ENCODE measurements at places on chromosomes 2 and 18.

DNA sequence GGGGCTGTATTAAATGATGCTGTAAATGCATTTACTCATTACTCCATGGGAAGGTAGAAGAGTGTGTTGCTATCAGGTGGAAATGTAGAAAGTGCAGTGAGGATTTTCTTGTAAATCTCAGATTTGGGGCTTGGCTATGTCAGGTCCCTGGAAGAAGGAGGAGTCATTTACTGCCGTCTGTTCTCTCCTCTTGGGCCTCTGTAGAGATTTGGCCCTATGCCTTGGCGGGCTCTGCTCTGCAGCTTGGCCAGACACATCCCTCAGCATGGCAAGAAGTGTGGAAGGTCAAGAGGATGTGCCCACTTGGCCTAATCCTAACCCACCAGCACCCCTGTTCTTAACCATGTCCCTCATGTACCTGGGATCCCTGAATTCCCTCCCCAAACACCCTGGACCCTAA, 6.7 kb downstream of the IL1R1 start:
- DNase-seq, result no peak

DNA sequence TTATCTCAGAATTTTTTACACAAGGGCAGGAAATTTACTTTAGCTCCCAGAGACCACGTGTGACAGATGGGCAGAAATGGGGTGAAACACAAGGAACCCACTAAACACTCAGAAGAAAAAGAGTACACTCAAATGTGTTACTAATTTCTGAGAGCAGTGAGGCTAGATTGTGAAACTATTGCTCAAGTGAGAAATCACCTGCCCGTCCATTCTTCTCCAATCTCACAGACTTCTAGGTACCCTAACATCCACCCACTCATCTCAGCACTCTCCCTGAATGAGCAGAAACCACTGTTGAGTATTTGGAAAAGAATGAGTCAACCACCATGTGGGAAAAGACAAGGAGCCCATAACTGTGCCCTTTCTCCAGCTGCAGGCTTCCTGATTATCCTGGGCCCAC, 293.0 kb upstream of the CDH2 start:
- DNase-seq, result no peak

GRCh38 chr2:172722481-172722880, 13.2 kb upstream of the RAPGEF4 start:
- no peak for DNase-seq

- DNase-seq, result no peak
Observed at GRCh38 chr2:905091-905832, 45.4 kb upstream of the SNTG2 start.

- DNase-seq, result no peak
Observed at GRCh38 chr2:109629867-109630266, 15.7 kb downstream of the SOWAHC start.

- no peak for DNase-seq
Observed at GRCh38 chr2:9634133-9634532, 3.3 kb upstream of the YWHAQ start.

GRCh38 chr2:187390891-187391290, 57.2 kb downstream of the CALCRL start:
- DNase-seq, result no peak

GRCh38 chr18:78006006-78006773, 756.5 kb downstream of the GALR1 start:
- DNase-seq, result no peak

DNA sequence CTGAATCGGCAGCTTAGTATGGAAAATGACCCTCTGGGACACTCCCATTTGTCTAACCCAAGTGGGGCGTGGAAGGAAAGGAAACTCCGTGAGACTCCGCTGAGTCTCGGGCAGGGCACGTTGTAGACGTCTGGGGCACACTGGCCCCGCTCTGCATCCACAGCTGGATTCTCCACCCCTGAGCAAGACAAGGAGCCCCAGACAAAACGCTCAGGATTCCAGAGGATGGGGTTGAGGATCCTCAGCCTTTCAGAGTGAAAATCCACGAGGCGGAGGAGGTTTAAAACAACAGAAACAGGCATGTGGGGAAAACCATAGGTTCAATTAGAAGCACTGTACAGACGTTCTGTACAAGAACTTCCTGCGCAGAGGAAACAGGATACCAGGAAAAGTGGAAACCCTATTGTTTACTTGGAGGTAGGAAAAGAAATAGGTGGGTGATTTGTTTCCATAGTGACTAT, 124.9 kb upstream of the ZNF236 start:
- no peak for DNase-seq

DNA sequence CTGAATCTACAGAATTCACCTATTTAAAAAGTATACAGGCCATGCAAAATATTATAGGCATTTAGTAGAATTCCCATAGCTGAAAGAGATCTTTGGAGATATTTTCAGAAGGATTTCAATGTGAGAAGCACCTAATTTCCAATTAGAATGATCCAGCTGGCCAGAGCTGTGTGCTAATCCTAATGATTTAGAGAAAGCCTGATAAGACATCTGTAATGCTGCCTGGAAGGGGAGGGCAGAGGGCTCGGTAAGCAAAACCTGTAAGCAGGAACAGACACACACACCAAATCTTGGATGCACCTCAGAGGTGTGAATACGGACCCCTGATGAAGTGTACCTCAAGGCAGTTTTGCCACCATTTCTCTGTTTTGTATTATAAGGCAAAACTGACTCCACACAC, 14.0 kb downstream of the SERTAD2 start:
- no peak for DNase-seq

GRCh38 chr2:106541333-106541732, 54.2 kb downstream of the CD8B2 start:
- DNase-seq, result no peak

Data from stimulated activated CD8-positive, alpha-beta memory T cell treated with anti-CD3 and anti-CD28 coated beads, Interleukin-4, amount 100 ng/mL, for 1 hour (primary cell).